ENCODE measurements at places on chromosomes 2 and 18.

- DNase-seq: no peak
These were observed 116.7 kb upstream of the NPAS2 start for GRCh38 chr2:100703213-100703612.

DNA sequence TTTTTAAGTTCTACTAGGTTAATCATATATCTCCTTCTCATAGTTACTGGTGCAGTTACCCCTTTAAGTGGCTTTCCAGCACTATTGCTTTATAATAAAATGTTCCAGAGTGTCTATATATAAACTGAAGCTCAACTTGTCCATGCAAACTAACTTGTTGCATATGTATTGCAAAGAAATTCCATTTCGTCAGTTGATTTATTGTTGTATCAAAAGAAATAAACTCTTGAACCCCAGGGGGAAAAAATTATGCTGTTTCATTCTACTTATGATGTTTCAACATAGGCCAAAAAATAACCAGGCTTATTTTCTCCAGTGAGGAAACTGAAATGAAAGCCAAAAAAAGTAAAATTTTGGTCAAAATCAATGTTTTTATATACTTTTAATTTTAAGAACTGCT is 491.9 kb downstream of the NR4A2 start:
- no peak for DNase-seq

GRCh38 chr18:79567481-79568147 is 112.0 kb upstream of the CTDP1 start:
- peak; percentile 88 for DNase-seq

- no peak for DNase-seq
These were observed 79.7 kb downstream of the BCL2L11 start for GRCh38 chr2:111200333-111200881.

DNA sequence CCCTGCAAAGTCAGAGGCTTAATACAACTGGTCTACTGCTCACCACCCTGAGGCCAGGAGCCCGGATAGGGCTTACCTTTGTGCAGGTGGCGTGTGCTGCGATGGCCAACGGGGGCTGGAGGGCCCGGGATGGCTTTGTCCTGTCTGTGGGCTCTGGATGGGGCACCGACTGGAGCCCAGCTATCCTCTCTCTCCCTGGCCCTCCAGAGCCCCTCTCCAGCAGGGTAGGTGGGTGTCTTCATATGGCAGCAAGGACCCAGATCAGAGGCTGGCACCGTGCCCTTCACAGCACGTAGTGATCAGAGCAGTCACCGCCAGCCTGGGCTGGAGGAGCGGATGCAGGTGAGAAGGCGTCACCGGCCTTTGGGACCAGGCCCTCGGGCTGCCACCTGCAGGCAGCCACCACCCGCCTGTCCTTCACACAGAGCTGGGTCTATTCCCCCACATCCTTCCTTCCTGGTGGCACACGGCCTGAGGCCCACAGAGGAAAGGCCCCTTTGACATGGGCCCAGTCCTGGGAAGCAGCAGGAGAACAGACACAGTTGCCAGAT is 232.1 kb downstream of the EIPR1 start:
- DNase-seq: no peak

- DNase-seq: no peak
These were observed 707.8 kb upstream of the SALL3 start for GRCh38 chr18:78271790-78272189.

- no peak for DNase-seq
These were observed 1307.3 kb upstream of the ZEB2 start for GRCh38 chr2:145827235-145827634.

DNA sequence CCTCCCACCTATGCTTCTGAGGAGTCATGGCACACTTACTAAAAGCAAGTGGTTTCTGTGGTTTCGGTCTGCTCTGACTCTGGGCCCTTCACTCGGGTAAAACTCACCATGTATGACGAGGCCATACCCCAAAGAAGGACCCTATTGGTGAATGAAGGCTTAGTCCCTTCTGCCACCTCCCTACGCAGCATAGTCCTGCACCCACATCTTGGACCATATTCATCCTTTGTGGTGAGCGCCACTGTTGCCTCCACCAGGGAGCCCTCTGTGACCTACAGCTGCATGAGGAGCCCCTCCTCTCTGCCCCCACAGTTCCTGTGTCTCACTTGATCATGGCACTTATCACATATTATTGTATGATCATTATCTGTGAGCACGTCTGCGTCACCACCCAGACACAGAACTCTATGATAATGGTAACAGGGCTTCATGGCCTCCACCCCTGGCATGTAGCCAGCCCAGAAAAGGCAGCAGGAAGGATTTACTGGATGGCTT is 113.3 kb downstream of the TFCP2L1 start:
- DNase-seq: no peak

DNA sequence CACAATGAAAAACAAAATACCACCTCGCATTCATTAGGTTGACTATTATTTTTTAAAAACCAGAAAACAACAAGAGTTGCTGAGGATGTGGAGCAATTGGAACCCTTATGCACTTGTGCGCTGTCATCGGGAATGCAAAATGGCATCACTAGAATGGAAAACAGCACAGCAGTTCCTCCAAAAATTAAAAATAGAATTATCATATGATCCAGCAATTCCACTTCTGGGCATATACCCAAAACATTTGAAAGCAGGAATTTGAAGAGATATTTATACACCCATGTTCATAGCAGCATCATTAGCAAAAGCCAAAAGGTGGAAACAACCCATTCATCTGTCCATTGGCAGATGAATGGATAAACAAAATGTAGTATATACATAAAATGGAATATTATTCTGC is 11.9 kb upstream of the NMUR1 start:
- no peak for DNase-seq

- DNase-seq: no peak
These were observed 54.8 kb upstream of the TUBA3E start for GRCh38 chr2:130252880-130253645.

DNA sequence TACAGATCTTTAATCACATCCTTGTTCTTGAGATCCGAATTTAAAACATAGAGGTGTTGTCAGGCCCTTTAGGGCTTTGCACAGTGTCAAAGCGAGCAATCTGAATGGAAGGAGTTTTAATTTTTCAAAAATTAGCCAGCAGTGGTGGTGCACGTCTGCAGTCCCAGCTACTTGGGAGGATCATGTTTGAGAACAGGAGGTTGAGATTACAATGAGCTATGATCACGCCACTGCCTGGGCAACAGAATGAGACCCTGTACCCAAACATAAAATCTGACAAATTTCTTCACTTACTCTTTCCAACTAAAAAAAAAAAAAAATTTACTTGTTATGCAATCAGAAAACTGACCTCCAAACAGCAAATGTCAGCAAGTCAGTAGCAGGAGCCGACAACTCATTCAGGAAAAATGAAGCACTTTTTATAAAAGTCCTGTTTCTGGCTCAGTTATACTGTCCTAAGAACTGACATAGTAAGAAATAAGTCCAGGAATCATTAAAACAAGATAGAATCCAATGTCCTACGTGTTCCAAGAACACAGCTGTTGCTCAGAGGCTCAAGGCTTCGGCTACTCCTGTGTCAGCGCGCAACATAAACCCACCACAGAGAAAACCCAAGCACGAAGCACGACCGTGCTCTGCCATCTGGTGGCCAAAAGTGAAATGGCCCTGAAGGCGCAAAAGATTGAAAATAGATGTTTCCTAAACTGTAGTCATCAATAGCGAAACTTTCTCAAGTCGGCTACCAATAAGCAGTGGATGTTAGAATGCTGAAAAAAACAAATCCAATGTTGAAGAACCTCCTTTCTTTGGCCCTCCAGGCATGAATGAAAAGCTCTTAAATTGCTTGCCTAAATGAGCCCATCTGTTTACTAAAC is 138.1 kb downstream of the INO80D start:
- DNase-seq: peak; percentile 37

Measured in fibroblast of skin of left biceps (primary cell).